ENCODE measurements at places on chromosomes 7 and 10.

DNA sequence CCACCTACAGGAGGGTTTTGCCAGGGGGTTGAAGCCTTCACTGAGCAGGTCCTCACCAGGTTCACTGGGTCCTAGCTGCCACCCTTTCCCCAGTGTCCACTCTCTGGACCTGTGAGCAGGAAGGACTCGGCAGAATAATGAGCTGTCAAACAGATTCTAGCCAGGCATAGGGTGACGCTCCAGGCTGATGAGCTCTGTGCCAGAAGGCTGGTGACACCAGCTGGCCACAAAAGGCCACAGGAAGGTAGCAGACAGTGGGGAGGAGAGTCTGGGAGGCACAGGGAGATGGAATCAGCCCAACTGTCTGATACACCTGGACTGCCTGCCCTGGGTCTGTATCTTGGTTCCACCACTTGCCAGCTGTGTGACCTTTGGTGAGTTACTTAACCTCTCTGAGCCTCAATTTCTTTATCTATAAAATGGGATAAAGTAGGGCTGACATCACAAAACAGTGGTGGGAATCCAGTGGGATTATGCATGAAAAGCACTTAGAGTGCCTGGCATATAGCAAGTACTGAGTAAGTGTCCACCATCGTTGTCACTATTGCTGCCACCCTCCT lies 26.7 kb upstream of the NDST2 start:
- no peak for DNase-seq

- DNase-seq: no peak
Measured at GRCh38 chr10:125698481-125698998, 15.6 kb upstream of the TEX36 start.

GRCh38 chr10:102460836-102461186 lies 9.5 kb upstream of the C10orf95 start:
- no peak for DNase-seq

DNA sequence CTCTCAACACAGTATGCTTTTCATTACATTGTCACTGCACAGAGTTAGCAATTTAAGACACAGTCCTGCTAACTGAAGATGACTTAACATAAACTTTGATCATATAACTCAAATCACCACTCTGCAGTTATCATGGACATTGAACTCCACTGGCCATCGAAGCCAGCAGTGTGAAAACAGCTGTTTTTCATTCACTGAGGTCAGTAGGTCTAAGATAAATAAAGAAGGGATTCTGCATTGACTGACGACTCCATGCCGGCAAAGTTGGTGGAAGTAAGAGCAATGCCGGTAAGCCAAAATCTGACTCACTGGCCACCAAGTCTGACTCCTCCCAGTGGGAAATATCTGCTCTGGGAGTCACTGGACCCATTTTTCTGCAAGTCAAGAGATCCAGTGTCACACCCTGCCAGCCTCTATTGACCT lies 449.9 kb upstream of the ANKRD30A start:
- no peak for DNase-seq

DNA sequence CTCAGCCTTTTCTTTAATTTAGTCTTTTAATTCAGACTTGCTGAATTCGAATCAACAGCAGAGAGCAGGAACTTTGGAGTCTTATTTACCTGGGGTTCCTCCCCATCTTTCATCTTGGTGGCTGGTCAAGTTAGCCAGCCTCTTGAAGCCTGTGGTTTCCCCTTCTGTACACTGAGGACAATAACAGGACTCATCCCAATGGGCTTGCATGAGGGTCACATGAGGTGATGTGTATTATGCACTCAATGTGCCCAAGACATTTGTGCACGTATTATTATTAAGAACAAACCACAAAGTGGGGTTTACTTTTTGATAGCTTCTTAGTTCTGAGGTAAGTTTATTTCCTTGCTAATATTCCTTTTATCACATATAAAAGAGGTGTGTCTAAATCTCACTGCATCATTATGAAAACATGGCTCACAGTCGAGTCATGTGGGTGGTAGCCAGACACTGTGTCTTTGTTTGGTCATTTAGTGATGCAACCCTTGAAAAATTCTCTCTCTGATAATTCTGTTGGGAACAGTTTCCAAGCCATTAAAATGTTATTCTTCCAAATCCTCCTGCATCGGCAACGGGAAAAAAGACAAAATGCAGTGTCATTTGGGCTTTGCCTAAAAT lies 86.5 kb upstream of the GRB10 start:
- DNase-seq: no peak

- DNase-seq: no peak
Measured at GRCh38 chr7:118288098-118288497, 63.6 kb downstream of the ANKRD7 start.

DNA sequence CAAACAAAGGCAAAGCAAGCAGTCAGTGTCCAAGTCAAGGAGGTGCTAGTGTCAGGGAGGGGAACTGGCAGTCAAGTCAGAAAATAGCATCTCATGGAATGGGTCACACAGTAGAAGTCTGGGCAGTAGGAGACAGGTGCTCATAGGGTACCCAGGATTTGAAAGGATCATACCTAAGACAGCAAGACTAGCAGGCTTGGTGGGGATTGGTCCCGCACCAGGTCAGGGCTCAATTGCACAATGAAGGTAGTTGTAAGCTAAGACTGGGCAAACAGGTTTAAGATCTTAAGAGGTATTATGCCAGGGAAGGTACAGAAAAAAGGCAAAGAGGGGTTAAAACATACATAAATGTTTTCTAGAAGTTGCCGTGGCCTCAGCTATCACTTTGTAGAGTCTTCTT lies 181.4 kb upstream of the ETV1 start:
- DNase-seq: no peak

GRCh38 chr7:108200326-108200725 lies 70.2 kb upstream of the LAMB4 start:
- no peak for DNase-seq

- no peak for DNase-seq
Measured at GRCh38 chr7:70116244-70116643, 518.0 kb downstream of the AUTS2 start.

DNA sequence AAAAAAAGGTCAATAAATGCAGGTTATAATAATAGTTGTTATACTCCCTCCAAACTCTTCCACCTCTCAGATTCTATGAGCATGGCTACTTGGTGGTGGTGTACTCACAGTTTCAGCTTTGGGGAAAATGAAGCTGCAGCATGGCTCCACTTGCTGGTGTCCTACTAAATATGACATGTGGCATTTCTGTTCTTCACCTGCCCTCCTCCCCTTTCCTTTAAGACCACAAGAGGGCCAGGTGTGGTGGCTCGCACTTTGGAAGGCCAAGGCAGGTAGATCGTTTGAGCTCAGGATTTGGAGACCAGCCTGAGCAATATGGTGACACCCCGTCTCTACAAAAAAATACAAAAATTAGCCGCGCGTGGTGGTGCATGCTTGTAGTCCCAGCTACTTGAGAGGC lies 101.1 kb downstream of the SLC37A3 start:
- DNase-seq: no peak

- DNase-seq: no peak
Measured at GRCh38 chr7:74223711-74224510, 14.1 kb downstream of the LAT2 start.

DNA sequence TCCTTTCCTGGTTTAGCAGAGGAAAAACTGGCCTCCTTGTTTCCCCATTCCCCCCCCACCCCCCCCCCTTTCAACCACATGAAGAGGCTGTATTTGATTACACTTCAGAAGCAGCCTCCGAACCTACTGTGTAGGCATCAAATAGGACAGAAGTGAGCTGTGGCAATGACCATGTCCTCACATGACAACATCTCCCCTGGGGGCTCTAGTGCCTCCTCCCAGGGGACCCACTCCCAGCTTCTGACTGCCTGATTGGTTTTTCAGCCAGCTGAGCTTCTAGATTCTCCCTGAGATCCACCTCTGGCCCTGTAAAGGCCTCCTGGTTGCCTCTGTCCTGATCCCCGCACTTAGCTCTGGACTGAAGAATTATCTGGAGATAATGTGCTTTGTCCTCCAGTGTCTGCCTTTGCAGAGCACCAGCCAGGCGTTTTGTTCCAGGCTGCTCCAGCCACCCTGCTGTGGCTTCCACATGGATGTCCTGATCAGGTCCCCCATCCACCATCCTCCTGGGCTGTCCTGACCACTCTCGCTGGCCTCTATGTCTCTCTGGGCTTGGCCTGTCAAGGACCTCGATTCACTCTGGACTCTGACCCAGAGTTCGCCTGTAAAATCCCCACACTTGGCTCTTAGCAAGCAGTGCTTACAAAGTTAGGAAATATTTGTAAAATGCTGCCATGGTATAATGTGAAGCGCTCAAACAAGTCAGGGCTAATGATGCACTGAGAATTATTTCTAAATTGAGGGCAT lies 42.4 kb upstream of the TOMM7 start:
- no peak for DNase-seq

GRCh38 chr7:158814637-158815036 lies 14.7 kb downstream of the ESYT2 start:
- DNase-seq: no peak

DNA sequence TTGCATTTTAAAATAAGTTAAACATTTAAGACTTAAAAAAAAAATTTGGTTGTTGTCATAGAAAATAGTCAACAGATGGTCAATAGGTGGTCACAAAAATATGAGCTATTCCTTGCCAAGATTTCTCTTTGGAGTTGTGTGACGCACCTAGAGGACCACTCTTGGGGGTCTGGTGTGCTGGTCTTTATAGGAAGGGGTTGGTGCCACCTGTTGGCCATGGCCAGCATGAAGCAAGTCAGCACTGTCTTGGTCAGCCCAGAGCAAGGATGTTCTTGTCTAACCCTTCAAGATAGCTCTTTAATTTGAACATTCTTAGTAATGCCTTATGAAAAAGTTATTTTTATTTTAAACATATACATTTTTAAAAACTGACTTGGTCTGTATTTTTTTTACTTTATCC lies 267.9 kb upstream of the CNTNAP2 start:
- no peak for DNase-seq

DNA sequence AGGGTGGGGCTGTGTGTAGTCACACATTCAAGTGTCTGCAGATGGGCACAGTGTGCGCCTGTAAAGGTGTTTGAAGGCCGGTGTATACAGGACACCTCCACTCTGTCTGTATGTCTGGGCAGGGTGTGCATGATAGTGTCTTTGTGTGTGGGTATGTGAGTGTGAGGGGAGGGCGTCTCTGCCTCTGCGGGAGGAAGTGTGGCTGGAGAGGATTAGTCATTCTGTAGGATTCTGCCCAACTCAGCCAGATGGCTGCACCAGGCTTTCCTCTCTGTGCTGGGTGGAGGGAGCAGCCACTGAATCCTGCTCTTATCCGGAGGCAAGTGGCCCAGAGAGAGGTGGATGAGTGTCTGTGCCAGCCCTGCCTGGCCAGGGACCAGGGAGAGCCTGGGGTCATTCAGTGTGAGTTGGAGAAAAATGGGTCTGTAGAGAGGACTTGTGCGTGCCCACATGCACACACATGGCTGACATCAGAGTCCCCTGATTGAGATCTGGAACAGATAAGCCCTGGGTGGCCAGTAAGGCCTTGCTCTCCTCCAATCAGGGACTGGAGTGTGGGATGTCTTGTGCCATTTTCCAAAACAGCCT lies 1.7 kb downstream of the SFXN3 start:
- peak; percentile 86 for DNase-seq

DNA sequence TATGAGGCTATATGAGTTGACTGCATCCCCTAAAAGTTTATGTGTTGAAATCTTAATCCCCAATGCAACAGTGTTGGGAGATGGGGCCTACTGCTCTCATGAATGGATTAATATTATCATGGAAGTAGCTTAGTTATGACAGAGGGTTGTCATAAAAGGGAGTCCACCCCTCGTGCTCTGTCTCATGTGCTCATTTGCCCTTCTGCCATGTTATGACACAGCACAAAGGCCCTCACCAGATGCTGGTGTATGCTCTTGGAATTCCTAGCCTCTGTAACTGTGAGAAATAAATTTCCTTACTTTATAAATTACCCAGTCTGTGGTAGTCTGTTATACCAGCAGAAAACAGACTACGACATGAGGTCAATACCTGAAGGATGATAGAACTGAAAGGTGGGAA lies 17.6 kb upstream of the PANK1 start:
- DNase-seq: no peak

DNA sequence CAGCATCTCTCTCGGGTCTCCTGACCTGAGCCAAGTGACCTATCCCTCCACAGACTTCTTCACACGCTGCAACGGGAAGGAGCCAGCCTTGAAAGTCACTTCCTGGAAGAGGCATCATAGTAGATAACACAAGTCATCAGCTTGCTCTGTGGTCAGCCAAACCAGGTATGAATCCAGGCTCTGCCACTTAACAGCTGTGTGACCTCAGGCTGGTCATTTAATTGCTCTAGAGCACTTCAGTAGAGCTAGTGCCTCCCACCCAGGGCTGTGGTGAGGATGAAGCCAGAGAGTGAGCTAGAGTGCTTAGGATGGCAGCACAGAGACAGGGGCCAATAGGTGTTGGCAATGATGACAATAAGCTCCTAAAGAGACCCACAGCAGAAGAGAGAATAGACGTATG lies 247.7 kb upstream of the ZMIZ1 start:
- no peak for DNase-seq

DNA sequence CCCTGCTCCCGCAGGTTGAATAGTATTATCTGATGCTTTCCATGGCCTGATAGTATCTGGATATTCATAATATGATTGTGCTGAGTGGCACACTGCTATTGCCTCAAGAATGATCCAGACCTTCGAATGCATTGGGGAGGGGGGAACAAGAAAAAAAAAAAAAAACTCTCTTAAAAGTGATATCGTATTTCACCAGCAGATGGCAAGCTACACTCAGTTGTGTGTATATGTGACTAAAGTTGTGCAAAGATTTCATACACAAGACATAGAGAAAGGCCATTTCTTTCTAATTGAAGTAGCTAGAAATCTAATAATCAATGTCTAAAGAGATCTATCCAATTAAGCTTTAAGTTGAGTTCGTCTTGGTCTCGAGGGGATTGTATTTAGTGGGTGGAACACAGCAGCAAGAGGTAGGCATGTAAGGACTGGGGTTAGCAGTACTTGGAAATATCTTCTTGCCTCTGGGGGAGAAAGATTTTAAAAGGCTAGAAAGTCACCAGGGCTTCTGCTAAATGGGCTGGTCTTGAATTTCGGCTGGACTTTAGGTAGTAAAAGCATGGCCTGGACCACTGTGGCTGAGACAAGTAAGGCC lies 15.3 kb downstream of the SFRP4 start:
- DNase-seq: peak; percentile 39

- no peak for DNase-seq
Measured at GRCh38 chr10:110747609-110748464, 103.7 kb downstream of the RBM20 start.

GRCh38 chr10:52466464-52466863 lies 152.4 kb downstream of the DKK1 start:
- no peak for DNase-seq

- no peak for DNase-seq
Measured at GRCh38 chr10:110704070-110704469, 59.9 kb downstream of the RBM20 start.

- no peak for DNase-seq
Measured at GRCh38 chr7:145860809-145861208, 255.8 kb upstream of the CNTNAP2 start.

GRCh38 chr10:106380706-106381105 lies 783.8 kb downstream of the SORCS1 start:
- DNase-seq: no peak

DNA sequence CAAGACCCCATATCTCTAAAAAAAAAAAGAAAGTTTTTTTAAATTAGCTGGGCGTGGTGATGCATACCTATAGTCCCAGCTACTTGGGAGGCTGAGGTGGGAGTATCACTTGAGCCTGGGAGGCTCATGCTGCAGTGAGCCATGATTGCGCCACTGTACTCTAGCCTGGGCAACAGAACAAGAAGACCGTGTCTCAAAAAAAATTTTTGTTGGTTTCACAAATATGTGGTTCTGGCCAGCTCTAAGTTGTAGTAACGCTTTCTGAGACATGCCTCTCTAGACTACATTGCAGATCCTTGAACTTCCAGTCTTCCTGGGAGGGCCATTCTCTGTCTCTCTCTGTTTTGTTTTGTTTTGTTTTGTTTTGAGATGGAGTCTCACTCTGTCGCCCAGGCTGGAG lies 24.6 kb upstream of the RHBDD2 start:
- DNase-seq: peak; percentile 64

- no peak for DNase-seq
Measured at GRCh38 chr10:116785867-116786266, 43.5 kb upstream of the HSPA12A start.
